Mucosa of descending colon (tissue), 3 donors: ENCODE measurements at places on chromosomes 5 and 9.

DNA sequence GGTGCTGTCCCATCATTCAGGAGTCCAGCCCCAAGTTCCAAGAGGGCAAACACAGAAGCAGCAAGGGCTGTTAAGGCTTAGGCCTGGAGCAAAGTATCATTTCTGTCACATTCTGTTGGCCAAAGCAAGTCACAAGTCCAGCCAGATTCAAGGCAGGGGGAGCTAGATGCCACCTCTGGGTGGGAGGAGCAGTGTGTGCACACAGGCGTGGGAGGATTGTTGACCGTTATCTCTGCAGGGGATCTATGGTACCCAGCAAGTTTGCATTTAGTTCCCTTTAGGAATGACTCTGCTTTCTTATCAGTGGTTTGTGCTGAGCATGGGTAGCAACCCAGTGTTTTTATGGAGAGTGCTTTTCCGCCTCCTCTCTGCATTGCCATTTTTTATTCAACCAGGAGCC is 278.9 kb downstream of the NR3C1 start:
- DNase-seq = no peak

GRCh38 chr9:126809068-126809467 is 4.2 kb downstream of the ZBTB43 start:
- DNase-seq = no peak

GRCh38 chr5:73654171-73654811 is 28.3 kb downstream of the ARHGEF28 start:
- no peak for DNase-seq

DNA sequence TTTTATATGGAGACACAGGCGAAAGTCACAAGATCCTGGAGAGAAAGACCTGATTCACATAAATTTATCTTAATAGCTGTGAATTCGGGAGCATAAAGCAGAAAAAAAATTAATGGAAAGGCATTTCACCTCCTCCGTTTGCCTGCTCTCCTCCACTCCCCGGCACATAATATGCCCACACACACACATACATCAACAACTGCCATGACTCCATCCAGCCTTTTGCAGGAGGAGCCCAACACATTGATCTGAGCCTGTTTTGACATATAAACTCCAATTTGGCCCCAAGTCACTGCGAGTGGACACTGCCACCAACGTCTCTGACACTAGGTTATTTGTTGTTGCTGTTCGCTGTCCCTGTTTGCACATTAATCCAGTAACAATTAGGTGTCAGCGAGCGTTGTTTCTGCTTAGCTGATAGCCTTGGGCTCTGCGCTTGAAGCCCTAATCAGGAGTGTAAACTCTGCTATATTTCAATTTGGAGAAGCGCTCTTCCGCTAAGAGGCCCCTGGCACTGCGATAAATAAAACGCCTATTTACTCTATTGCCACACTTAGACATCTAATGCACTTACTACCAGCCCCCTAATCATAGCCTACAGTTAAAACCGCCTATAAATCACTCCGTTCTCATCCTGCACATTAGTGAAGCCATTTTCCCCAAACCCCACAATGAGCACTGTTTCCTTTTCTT is 195.8 kb upstream of the TBCA start:
- DNase-seq = no peak

GRCh38 chr5:169385636-169386035 is 84.7 kb upstream of the SLIT3 start:
- no peak for DNase-seq

GRCh38 chr5:81428446-81428845 is 34.5 kb upstream of the ACOT12 start:
- DNase-seq = no peak

DNA sequence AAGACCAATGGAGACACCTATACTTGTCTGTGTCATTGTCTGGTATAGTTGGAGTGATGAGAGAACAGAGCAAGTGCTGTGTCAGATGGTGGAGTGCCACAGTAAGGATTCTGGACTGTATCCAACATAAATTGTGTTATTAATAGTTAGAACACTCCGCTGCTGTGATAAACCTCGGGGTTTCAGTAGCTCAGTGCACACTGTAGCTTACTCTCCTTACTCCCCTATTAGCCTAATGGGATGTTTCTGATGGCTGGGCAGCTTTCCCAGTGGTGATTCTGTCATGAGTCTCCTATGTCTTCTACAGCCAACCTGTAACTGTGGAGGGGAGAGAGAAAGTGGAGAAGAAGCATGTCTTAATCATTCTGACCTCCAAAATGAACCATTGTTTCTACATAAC is 127.6 kb upstream of the PTCH1 start:
- DNase-seq = no peak

DNA sequence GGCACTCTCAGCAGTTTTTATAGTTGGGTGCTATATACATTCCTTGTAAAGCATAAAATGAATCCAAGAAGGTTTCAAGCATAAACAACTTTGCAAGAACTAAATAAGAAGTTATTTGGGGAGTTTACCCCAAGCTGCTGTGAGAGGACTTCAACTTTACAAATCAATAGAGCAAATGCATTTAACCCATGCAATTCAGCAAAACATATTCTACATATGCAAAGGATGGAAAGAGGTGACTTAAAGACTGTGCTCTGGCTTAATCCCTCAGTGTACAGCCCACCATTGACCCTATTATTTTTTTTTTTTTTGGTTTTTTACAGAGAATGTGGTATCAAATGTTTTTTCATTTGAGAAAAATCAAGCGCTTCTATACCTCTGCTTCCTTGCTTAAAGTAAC is 736.5 kb downstream of the CETN3 start:
- DNase-seq = no peak

DNA sequence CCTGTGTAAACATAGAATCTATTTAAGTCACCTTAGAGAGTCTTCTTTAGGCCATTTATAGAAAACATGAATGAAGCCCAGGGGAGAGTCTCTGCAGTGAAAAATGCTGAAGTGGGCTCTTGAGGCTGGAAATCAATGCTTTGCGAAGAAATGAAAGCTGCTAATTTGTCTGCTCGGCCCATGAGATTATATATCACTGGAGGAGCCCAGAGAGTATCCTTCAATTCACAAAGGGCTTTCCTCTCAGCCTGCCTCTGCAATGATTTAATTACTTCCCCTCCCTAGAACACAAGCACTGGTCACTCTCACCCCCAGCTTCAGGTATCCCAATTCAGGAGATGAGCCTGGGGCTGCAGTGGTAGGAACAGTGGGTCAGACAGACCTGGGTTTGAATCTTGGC is 8.2 kb upstream of the DRD1 start:
- DNase-seq = no peak

DNA sequence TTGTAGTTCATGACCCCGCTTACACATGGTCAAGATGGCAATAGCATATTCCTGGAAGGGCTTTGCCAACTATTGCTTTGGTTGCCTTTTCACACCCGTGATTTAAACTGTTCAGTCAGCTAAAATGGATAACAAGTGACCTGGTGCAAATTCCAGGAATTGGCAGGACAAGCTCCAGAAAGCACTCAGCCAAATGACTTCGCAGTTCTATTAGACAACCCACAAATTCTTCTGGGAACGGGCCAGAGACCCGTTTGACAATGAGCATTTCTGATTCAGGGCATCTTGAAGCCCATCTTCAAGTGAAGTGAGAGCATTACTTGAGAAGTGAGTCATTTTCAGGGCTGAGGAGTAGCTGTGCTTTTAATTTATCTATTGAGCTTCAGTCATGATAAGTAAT is 165.0 kb downstream of the DROSHA start:
- no peak for DNase-seq

DNA sequence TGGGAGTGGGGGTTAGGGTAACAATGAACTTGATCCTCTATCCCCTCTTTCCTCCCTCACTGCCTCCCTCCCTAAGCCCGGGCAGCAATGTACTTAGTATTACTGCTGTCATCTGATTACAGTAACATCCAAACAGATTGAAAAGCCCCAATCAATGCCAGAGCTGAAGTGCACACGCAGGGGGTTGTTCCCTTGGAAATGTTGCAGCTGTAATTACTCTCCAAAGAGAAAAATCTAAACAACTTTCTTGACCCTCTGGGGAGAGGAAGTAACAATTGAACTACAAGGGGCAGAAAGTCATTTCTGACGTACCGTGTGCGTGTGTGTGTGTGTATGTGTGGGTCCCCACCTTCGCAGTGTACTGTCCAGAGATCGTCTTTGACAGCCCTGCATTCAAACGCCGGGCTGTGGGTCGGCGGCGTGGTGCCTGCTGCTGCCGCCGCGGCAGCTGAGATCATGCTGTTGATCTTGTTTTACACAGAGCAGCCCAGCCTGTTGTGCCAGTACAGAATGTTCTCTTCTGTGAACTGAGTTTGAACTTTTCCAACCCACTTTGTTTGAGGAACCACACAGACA is 66.0 kb upstream of the KLF9 start:
- DNase-seq = peak; percentile 78

- DNase-seq = no peak
These were observed 58.3 kb upstream of the AKNA start for GRCh38 chr9:114446036-114446435.

GRCh38 chr9:137589441-137590122 is 730 bp downstream of the ZMYND19 start:
- peak; percentile 51 for DNase-seq

DNA sequence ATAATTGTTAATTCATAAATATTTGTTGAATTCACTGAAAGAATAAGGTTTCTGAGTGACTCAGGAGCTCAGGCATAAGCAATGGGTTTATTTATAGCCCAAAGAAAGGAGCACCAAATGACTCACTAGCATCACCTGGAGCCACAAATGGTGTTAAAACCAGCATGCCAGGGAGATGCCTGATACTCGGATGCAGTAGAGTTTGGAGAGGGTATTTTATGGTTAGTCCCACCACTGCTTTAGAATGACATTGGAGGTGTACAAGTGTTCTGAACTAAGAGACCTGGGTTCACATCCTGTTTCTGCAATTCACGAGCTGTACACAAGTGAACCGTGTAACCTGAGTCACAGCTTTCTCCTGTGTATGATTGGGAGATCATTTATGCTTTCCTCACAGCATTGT is 25.2 kb downstream of the CCL28 start:
- DNase-seq = no peak

DNA sequence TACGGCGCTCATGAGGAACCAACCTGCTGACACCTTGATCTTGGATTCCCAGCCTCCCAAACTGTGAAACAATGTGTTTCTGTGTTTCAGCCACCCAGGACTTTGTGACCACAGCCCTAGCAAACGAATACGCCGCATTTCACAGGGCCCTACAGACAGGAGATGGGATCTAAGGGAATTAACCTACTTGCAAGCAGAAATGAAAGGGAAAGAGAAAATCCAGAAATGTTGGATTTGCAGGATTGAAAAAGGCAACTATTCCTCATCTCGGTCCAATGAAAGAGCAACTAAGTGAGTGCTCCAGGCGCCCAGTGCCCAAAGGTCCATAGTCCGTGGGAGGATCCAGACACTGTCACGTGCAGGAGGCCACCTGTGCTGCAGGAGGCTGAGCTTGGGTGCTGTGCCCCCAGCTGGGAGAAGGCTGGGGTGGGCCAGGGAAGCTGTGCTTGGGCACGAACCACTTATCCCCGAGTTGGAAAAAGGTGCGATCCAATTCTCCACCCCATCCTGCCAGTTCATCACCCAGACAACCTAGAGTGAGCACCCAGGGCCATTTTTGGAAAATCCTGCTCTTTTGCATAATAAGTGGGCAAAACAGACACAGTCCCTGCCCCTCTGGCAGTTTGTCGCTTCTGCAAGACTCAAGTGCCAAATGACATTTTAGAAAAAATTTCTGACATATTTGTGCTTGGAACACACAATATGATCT is 177.9 kb downstream of the C9orf50 start:
- DNase-seq = peak; percentile 76

DNA sequence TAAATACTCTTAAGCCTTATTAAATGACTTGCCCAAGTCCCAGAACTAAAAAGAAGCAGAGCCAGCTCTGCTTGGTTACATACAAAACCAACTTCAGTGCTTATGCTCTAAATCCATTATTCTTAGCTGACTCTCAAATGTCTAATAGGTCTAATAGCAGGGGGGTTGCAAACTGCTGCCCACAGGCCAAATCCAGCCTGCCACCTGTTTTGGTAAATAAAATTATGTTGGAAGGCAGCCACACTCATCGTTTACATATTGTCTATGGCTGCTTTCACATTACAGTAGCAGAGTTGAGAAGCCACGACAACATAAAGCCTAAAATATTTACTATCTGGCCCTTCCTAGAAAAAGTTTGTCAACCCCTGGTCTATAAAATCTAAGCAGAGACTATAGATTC is 69.0 kb downstream of the KLHL3 start:
- no peak for DNase-seq

- DNase-seq = no peak
These were observed 22.1 kb downstream of the LRRC70 start for GRCh38 chr5:62600560-62601252.

- no peak for DNase-seq
These were observed 167.4 kb downstream of the GAPVD1 start for GRCh38 chr9:125428902-125429467.

GRCh38 chr9:97774673-97775072 is 77.5 kb upstream of the XPA start:
- DNase-seq = no peak

GRCh38 chr5:149581931-149582768 is 852 bp downstream of the ARHGEF37 start:
- no peak for DNase-seq

- no peak for DNase-seq
These were observed 201.1 kb downstream of the EPB41L4A start for GRCh38 chr5:112217843-112218579.

GRCh38 chr5:56003679-56004078 is 8.9 kb upstream of the IL6ST start:
- no peak for DNase-seq

- DNase-seq = no peak
These were observed 64.8 kb downstream of the CARTPT start for GRCh38 chr5:71783891-71784290.

DNA sequence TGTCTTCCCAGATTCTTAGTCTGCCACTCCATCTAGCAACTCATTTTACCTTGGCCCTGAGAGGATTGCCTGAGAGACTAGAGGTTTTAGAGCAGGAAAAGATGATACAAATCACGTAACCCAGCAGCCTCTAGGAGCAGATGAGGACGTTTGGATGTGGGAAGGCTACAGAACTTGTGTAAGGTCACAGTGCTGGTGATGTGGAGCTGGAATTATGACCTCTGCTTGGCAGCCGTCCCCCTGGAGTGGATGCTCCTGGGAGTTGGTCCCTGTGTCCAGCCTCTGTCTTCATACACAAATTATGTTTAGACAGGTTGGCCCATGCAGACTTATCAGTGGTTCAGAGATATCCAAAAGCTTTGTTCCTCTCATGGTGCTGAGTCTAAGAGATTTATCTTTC is 499.0 kb downstream of the EBF1 start:
- no peak for DNase-seq

GRCh38 chr9:127279717-127280285 is 15.2 kb downstream of the GARNL3 start:
- no peak for DNase-seq

GRCh38 chr9:134518004-134518606 is 123.5 kb upstream of the COL5A1 start:
- no peak for DNase-seq

- DNase-seq = no peak
These were observed 17.5 kb downstream of the ADRA1B start for GRCh38 chr5:159933531-159934485.
